ENCODE measurements at places on chromosomes 7 and 10. TPM values are rescaled to one million over a fixed set of nuclear protein-coding genes. Genes with fewer than 3 reads are reported as not detected.

The ERVW-1 gene
- total RNA-seq, result not detected

- no peak for DNase-seq
Measured at GRCh38 chr10:112872728-112873127, 77.3 kb upstream of the TCF7L2 start.

- DNase-seq, result no peak
Measured at GRCh38 chr10:89869180-89869579, 167.8 kb downstream of the KIF20B start.

- no peak for DNase-seq
Measured at GRCh38 chr10:15122477-15123030, 25.4 kb downstream of the RPP38 start.

GRCh38 chr7:28041508-28042314, 138.9 kb downstream of the JAZF1 start:
- DNase-seq, result no peak

DNA sequence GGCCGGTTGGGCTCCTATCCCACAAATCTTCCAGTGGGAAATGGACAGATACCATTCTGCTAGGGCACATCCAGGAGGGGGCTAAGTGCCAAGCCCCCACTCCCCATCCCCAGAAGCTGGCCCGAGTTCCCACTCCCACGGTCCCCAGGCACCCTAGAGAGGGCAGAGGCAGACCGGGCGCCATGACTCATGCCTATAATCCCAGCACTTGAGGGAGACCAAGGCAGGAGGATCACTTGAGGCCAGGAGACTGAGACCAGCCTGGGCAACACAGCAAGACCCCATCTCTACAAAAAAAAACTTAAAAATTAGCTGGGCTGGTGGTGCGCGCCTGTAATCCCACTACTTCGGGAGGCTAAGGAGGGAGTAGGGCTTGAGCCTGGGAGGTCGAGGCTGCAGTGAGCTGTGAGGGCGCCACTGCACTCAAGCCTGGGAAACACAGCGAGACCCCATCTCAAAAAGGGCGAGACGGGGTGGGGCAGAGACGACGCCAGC, 870 bp downstream of the GNA12 start:
- no peak for DNase-seq

GRCh38 chr10:116141246-116141645, 131.8 kb downstream of the GFRA1 start:
- DNase-seq, result no peak
